Activated T-helper 17 cell treated with anti-CD3 and anti-CD28 coated beads, Interleukin-2, amount 50 U/mL, for 72 hours (primary cell): ENCODE measurements at places on chromosomes 11 and 22. TPM values are rescaled to one million over a fixed set of nuclear protein-coding genes. Genes with fewer than 3 reads are reported as not detected.
A peak's percentile ranks its signal among the peaks of the same experiment; 100 is the strongest.

MRGPRE gene
- not detected for total RNA-seq

CELSR1 gene
- 0.32 TPM for total RNA-seq

DNA sequence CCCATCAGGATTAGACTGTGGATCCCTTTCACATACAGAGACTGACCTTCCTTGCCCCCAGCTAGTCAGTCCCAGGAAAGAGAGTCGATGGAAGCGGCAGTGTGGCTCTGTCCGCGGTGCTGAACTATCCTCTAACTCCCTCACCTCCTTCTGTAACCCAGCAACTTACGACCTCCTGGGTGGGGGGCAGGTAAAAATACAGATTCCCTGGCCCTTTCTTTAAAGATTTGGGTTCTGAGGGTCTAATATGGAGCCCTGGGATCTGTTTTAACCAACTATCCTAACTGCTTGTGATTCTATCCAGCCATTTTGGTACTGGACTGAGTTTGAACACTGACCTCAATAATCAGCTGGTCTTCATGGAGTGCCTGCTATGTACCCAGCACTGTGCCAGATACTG lies 23.2 kb downstream of the MFNG start:
- no peak for ATAC-seq

- ATAC-seq, result no peak
Measured at GRCh38 chr22:42275176-42275575, 4.7 kb upstream of the TCF20 start.

DEUP1 gene
- not detected for total RNA-seq

DRICH1 gene
- total RNA-seq, result not detected

- ATAC-seq, result no peak
Measured at GRCh38 chr11:34216706-34217105, 111.3 kb downstream of the NAT10 start.

DNA sequence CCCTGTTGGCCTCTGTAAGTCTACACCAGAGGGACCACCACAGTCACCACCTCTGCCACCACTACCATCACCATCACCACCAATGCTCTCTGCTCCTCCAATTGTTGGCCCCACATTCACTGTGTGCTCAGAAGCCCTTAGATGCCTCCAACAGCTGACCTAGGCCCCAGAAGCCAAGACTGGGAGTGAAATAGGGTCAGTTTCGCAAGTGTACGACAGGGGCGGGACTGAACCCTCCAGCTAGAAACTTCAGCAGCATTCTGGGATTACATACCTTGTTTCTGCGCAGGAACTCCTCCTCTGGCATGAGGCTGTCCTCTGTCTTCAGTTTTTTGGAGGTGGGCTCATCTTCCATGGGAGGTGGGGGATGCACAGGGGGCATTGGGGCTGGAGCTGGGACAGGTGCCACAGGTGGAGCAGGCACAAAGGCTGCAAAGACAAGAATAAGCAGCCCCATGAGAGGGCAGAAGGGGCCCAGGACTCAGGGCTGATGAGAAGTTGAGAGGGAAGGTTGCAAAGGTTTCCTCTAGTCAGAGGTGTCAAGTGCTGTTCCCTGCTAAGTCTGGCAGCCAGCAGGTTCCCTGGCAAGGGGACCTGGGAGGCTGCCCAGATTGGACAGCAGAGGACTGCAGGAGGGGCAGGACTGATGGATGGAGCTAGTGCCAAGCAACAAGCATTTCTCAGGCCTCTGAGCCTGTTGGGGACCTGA lies 10.2 kb upstream of the TBC1D10A start:
- no peak for ATAC-seq

GRIK4 gene
- total RNA-seq, result not detected

SLC25A45 gene
- 18.0 TPM for total RNA-seq

OR8B12 gene
- not detected for total RNA-seq

DNA sequence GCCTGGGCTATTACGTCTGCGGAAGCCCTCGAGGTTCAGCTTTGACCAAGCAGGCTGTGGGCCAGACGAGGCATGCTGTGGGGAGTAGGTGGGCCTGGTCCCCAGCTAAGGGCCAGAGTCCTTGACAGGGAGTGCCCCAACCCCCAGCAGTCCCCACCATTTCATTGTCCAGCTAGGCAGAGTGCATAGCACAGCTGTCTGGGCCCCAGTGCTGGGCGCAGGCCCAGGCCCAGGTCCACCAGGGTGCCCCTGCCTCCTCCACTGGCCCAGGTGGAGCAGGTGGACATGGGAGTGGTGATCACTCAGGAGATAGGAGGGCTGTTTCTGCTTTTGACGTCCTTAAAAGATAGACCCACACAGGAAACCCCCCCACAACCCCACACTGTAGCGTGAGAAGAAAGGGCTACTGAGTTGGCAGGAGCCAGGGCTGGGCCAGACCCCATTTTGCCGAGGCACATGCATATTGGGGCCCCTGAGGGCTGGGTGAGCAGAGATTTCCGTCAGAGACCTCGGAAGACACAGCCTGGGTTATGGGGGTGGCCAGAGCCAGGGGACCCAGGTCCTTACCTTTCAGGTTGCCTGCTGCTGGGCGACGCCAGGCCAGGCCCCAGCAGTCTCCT lies 11.7 kb upstream of the SUSD2 start:
- no peak for ATAC-seq

TOMM22 gene
- 138 TPM for total RNA-seq

CSNK2A3 gene
- 0.85 TPM for total RNA-seq

TMPRSS4 gene
- not detected for total RNA-seq

DRD4 gene
- total RNA-seq, result 0.48 TPM

RFPL3 gene
- not detected for total RNA-seq

GRCh38 chr22:37904572-37905533 lies 1.2 kb upstream of the MICALL1 start:
- peak; percentile 20 for ATAC-seq

- no peak for ATAC-seq
Measured at GRCh38 chr11:71433648-71434450, 14.3 kb downstream of the DHCR7 start.

ANO5 gene
- total RNA-seq, result 0.03 TPM

GRCh38 chr11:117908959-117909610 lies 20.1 kb downstream of the TMPRSS13 start:
- no peak for ATAC-seq

GRCh38 chr11:74694136-74694930 lies 36.9 kb downstream of the CHRDL2 start:
- no peak for ATAC-seq

GRCh38 chr11:47732271-47732670 lies 17.1 kb upstream of the AGBL2 start:
- ATAC-seq, result no peak

GRCh38 chr22:49693416-49693815 lies 134.3 kb downstream of the BRD1 start:
- no peak for ATAC-seq

DNA sequence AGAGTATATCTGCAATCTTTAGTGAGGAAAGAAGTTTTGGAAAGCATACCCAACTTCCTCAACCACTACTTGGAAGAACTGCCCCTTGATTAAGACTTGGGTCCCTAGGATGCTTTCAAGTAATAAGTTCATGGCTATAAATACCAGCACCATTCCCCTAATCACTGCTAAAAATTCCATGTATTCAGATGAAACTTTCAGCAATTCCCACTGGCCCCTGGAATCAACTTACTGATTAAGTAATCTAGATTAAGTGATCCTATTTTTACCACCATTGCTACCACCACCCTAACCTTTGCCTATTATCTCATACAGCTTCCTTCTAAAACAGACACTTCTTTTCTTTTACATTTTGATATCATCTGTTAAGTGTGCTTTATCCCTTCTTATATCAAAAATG lies 10.5 kb downstream of the PICALM start:
- no peak for ATAC-seq

DNA sequence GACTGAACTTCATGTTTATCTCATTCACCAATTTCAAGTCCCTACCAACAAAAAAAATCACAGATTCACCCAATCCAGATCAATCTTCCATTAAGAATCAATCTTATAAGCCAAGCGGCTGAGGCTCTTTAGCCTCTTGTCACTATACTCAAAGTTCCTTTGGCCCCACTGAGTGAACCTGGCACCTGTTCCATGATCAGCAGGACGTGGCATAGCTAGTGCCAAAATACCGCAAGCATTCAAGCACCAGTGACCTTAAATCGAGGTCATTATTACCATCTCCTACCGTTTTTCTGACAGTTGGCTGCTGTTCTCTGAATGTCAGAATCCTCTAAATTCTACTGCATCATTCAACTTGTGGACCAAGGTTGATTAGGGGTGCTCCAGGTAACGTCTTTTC lies 141.2 kb downstream of the CADM1 start:
- no peak for ATAC-seq

OR6A2 gene
- total RNA-seq, result not detected

GRCh38 chr11:66142370-66143263 lies 72.5 kb downstream of the PACS1 start:
- ATAC-seq, result no peak

DNA sequence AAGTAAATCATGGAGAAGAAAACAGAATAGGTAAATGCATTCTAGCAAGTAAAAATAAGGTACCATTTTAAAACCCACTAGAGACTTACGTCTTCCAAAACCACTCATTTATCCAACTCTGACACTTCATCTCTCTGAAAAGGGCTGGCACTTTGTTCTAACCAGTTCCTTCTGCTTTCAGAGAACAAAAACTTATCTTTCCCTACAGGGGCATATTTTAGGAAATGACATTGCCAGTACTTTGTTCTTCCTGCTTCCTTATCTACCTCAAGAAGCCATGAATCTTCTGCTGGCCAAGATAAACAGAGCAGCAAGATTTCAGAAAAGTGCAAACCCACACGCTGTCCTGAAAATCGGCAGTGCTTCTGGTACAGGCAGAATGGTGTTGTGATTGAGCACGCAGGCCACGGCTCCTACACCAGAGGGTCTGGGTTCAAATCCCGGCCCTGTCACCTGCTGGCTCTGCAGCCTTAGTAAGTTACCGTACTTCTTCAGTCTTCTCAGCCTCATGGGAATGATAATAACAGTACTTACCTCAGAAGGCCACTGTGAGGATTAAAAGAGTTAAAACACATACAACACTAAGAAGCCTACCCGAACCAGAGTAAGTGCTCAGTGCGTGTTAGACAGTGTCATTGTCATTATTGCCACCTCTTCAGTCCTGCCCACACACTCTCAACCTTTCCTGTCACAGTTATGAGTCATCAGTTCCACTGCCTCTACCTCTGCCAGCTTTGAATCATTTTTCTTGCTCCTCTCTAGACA lies 11.0 kb downstream of the MPZL3 start:
- ATAC-seq, result peak; percentile 81

GRCh38 chr11:75815345-75816168 lies 547 bp downstream of the UVRAG start:
- ATAC-seq, result peak; percentile 38

DNA sequence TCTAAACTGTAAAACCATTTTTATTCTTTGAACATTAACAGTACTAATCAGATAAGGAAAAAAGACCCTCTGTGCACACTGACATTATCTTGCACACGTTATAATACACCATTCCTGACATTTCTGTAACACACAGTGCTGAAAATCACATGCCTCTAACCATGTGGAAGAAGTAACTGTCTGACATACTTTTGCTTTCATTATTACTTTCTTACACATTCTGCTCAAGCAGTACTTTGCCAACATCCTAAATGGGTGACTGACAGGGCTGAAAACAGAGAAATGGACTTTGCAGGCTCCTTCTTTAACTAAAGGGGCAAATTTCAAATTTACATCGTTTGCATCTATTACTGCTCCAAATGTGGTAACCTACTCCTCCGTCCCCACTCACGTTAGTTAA lies 22.8 kb upstream of the TP53AIP1 start:
- peak; percentile 73 for ATAC-seq

DNA sequence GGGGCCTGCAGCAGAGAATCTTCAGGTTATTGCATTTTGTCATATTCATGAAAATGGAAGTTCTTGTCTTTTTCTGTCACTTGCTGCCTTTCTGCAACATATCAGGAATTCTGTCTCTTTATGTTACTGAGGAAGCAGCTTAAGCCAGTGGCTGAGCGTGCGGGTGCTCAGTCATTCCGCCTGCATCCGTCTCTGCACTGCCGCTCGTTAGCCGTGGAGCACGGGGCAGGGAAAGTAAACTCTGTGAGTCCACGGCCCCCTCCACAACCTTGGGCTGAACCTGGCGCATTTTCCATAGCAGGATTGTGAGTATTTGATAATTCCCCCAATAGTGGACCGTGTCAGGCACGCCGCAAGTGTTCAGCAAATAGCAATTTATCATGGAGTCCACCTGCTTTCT lies 1007.7 kb downstream of the BRD1 start:
- no peak for ATAC-seq

- ATAC-seq, result no peak
Measured at GRCh38 chr11:1567052-1567720, 4.9 kb downstream of the DUSP8 start.

TESMIN gene
- total RNA-seq, result 7.7 TPM

GRCh38 chr22:35596821-35597220 lies 20.3 kb downstream of the MB start:
- ATAC-seq, result no peak

DNA sequence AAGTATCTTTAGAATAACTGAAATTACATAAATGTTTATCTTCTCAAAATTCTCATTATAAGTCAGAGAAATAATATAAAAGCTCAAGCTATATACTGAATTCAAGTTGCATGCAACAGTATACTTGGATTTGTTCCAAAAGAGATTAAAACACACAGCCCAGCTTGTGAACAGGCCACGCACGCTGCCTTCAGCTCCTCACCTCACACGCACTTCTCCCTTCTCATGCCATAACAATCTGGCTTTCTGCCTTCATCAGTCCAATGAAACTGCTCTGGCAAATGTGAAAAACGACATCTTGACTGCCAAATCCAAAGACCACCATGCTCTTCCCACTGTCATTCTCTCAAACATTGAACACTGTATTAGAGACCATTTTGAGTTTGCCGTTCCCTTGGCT lies 22.1 kb downstream of the ATP6V1E1 start:
- ATAC-seq, result no peak

DNA sequence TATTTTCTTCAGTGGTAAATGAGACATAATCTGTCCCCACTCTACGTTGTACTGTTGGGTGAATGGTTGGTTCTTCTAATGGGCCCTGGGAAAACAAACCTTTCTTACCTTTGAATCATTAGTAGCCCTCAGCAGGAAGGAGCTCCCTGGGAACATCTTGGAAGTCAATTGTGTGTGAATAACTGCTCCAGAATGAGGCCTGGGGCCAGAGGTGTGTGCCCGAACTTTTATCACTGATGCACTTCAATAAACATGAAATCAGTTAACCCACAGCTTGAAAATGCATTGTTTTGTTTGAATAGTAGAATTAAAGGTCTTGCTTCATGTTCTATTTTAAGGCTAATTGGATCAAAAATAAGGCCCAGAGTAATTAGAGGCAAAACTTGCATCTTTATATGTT lies 67.1 kb downstream of the NAV2 start:
- no peak for ATAC-seq

SULT4A1 gene
- not detected for total RNA-seq

- peak; percentile 51 for ATAC-seq
Measured at GRCh38 chr22:50376085-50376651, 33.0 kb downstream of the PPP6R2 start.

PRG3 gene
- not detected for total RNA-seq
